Metanephros (tissue), 2 donors: ENCODE measurements at places on chromosomes 11 and 22. TPM values are rescaled to one million over a fixed set of nuclear protein-coding genes. Genes with fewer than 3 reads are reported as not detected.

Gene YPEL1
- 20.6 TPM for total RNA-seq

Gene MMP7
- total RNA-seq = 33.2 TPM

Gene FBLN1
- total RNA-seq = 145 TPM

Gene HARBI1
- 5.2 TPM for total RNA-seq

Gene ENTHD1
- total RNA-seq = not detected

Gene FXYD6
- total RNA-seq = 54.7 TPM

Gene USH1C
- total RNA-seq = 28.3 TPM

Gene CLCF1
- 3.5 TPM for total RNA-seq
